ENCODE measurements at places on chromosomes 12 and 14.
A peak's percentile ranks its signal among the peaks of the same experiment; 100 is the strongest.

- no peak for DNase-seq
Measured at GRCh38 chr14:50791201-50791600, 39.8 kb downstream of the NIN start.

DNA sequence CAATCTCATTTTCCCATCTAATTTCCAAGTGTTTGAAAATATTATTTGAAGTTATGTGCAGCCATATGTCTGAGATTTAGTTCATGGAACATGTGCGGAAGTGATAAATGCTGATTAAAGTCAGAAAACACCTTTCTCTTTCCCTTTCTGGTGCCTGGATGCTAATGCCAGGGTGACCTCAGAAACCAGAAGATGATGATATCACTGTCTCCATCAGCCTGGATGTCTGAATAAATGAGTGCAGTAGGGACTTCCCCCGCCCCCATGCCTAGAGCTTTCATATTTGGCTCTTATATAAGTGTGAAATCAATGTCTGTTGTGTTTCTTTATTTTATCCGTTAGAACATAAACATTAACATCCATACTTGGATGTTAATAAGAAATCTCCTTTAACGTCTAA lies 261.9 kb upstream of the LRIG3 start:
- DNase-seq, result no peak

DNA sequence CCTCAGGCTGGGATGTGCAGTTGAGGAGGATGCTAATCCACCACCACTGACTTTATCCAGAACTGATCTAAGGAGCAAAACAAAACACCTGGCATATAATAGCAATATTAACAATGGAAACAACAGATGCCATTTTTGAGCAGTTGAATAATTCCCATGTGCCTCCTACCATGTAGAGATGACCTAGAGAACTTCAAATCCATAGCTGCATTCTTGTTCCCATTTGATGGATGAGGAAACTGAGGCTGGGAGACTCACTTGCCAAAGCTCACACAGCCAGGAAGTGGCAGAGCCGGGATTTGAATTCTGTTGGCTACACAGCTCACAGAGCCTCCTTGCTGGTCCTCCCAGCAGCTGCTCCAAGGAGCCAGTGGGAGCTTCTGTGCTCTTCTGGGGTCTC lies 155.8 kb upstream of the MYL2 start:
- DNase-seq, result no peak

- no peak for DNase-seq
Measured at GRCh38 chr12:106897082-106897481, 58.6 kb upstream of the TMEM263 start.

- no peak for DNase-seq
Measured at GRCh38 chr12:125835852-125836251, 770.6 kb downstream of the AACS start.

- DNase-seq, result no peak
Measured at GRCh38 chr14:100065942-100066574, 836 bp downstream of the EVL start.

DNA sequence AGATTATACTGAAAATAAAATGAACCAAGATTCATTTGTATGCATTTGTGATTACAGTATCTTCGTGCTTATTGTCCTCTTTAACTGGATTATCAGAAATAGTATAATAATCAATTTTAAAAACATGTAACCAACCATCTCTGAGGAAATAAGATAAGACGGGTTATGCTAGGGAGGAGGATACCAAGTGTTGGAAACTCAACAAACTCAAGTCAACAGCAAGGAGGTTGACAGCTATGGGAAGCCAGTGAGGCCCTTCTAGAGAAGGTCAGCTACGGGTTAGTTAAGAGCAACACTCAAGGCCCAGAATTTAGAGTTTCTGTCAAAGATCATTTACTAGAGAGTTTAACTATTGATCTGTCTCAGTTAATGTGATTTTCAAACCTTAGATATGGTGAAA lies 137.2 kb downstream of the PDZRN4 start:
- DNase-seq, result no peak

GRCh38 chr12:117774941-117775775 lies 193.6 kb downstream of the KSR2 start:
- DNase-seq, result no peak

DNA sequence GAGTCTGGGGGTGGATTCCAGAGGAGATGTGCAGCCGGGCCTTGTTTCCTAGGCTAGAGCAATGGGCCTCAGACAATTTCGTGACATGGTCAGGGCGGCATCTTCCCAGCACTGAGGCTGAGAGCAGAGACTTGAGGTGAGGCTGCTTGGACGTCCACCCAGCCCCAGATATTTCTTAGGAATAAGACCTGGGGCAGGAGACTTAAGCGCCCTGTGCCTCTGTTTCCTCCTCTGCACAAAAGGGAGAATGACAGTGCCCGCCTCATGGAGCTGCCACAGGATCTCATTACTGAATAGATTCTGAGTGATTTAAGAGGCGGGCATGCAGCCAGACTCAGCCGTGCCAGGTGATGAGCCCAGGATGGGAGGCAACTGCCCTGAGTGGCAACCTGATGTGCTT lies 297.9 kb upstream of the SFSWAP start:
- no peak for DNase-seq

DNA sequence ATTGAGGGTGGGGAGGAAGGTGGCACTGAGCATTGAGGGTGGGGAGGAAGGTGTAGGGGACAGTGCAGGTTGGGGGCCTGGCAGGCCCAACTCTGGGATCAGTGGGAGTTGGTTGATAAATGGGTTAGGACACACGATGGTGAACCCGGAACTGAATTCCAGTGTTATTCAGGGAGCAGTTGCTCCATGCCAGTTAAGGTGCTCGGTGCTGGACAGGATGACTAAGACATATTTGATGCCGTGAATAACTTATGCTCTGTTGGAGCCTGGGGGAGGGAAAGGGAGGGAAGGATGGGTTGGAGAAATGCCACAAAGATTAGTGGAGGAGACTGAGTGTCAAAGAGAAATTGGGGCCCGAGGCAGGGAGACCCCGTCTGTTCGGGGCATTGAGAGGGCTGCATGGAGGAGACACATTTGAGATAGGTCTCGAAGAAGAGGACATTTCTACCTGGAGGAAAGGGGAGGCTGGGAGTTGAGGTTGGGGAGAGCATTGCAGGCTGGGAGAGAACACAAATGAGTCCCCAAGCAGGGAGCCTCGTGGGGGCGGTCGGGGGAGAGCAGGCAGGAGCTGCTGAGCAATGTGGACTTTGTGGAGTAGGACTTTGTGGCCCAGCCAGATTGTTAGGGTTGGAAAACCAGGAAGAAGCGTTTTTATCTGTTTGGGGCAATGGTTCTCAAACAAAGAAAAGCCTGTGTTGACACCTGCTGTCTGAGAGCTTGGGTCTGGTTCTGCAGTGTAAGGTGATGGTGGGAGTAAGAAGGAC lies 65.3 kb downstream of the IQSEC3 start:
- DNase-seq, result no peak

DNA sequence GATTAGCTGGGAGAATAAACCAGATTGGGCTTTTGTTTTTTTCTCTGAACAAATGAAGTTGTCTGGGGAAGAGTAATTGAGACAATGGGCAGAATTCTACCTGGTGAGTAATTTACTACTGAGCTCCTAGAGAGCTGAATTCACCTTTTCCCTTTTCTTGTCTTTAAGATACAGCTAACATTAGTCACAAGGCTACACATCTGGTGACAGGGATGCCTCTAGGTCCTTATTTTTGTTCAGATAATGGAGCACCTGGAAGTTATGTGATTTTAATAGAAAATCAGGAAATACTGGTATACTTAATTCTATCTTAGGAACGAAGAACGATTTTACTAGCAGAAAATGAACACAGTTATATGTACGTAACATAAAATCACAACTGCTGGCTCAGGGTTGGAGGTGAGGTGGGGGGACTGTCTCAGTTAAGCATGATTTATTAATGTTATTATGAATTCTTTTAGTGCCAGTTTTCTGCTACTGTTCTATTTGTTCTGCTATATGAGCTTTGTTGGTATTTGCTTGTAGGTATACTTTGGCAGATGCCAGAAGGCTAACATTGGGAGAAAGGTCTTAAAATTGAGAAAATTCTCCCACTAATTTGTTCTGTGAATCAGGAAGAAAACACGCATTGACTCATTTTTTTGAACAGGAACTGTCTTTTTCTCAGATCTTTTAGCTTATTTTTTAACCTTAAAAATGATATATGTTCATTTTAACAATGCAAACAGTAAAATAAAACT lies 482.7 kb upstream of the RGS6 start:
- no peak for DNase-seq

DNA sequence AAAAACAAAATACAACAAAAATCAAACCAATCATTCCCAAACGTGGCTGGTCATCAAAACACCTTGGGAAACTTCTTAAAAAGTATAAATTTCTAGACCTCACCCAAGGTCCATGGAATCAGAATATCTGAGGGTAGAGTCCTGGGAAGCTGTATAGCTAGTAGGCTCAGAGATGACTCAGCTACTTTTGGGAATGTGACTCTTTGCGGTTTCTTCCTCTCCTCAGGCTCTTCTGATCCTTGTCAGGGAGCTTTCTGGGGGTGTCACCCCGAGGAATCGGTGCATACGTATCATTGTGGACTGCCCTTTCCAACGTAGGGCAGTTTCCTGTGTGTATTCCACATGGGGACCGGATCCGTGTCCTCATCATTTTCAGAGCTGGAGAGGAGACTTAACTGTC lies 14.8 kb downstream of the JDP2 start:
- no peak for DNase-seq

DNA sequence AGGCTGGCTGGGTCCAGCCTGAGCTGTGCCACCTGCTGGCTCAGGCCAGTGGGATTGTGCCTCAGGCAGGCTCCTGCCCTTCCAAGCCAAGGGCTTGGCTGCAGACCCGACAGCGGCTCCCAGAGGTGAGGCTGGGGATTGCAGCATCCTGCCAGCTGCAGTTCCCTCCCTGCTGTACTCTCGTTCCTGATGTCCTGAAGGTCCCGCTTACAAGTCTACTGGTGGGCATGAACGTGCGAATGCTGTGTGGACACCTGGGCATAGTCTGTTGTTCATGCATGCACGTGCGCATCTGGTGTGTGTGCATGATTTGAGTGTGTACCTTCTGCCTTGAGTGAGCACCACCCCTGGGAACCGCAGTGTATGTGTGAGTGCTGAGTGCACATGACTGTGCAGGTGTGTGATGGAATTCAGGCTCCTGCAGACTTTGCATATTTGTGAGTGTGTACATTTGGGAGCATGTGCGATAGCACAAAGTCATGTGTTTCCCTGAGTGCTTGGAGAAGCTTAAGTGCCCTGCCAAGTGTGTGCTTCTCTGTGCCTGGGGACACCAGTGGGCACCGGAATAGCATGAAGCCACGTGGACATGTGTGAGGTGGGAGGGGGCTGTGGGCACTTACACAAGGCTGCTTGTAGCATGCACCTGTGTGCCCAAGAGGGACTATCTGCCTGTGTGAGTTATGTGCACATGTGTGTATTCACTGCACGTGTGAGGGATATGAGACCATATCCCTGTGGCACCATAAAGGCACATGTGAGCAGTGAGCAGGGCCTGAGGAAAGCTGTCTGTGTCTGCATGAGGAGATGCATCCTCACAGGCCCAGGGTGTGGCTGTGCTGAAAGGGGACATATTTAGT lies 19.3 kb upstream of the KRT7 start:
- peak; percentile 60 for DNase-seq

DNA sequence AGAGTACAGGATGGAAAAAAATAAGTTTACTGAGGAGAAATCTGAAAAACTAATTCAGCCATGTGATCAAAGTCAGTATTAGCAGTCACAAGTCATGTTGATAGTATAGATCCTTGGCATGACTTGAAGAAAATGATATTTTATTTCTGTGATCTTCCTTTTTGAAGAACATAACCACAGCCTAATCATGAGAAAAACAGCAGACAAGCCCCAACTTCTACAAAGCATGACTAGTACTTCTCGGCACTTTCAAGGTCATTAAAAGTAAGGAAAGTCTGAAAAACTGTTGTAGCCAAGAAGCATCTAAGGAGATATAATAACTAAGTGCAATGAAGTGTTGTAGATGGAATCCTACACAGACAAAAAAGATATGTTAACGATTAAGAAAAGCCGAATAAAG lies 264.1 kb upstream of the FOXG1 start:
- DNase-seq, result no peak

GRCh38 chr12:12872934-12873275 lies 18.5 kb upstream of the GPRC5A start:
- no peak for DNase-seq

GRCh38 chr14:55514819-55515490 lies 65.1 kb upstream of the KTN1 start:
- no peak for DNase-seq

- DNase-seq, result peak; percentile 24
Measured at GRCh38 chr12:52531566-52532300, 11.5 kb upstream of the KRT5 start.

- no peak for DNase-seq
Measured at GRCh38 chr14:35122696-35123387, 490 bp downstream of the PRORP start.

GRCh38 chr12:12784911-12785814 lies at the start of gene APOLD1:
TSS of gene APOLD1 (plus strand) at chr12:12785659. CDS start at chr12:12785692, 33 bp downstream.
- DNase-seq, result peak; percentile 24

DNA sequence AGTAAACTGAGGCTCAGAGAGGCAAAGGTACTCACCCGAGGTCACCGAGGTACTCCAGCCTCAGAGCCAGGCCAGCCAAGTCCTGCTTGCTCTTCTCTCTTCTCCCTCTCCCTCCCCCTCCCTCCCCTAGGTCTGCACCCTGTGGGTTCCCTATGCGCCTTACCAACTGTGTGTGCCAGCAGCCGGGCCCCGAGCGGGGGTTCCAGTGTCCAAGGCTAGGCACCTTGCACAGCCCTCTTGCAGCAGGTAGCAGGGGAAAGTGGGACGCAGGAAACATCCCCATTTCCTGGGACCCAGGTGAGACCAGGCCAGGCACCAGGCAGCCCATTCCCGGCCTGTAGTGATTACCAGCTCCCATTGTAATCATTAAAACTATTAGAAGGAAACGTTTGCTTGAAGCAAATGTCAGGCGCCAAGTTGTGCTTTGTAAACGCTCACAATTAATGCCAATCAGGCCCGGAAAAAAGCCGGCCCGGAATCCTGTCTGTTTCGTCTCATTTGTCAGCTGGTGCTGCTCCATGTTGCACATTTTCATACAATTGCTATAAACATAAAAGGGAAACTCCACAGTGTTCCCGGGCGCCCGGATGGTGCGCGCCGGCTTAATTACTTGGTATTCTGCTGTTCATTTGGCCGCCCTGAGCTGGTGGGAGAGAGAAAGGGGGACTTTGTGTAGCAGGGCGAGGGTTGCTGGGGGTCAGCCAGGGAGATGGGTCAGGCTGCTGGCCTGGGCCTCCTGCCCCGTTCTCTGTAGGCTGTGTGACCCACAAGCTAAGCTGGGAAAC lies 11.9 kb downstream of the FAM222A start:
- peak; percentile 91 for DNase-seq
